ENCODE measurements at places on chromosomes 5 and 9.

DNA sequence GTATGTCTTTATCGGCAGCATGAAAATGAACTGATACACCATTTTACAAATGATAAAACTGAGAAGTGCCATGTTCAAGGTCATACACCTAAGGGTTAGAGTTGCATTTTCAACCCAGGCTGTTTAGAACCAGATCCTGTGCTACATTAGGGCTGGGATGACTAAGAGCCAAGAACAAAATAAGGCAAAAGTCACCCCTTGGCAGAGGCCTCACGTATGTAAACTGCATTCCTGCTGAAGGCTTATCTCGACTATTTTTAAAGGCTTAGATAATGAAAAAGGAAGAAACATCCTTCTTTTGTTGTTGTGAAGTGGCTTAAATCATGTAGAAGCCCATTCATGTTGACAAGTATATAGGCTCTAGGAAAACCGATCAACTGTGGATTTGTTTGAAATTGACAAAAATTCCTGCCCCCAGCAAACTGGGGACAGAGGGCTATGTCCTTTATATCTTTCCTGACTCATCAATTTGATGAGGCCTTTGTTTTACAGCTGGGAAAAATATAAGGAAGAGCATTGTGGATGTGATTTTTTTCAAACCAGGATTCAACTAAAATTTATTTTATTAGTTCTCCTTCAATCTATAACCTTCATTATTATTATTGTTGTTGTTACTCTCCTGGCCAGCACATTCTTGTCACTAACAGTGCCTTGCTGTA is 196.5 kb downstream of the SNX18 start:
- no peak for DNase-seq

DNA sequence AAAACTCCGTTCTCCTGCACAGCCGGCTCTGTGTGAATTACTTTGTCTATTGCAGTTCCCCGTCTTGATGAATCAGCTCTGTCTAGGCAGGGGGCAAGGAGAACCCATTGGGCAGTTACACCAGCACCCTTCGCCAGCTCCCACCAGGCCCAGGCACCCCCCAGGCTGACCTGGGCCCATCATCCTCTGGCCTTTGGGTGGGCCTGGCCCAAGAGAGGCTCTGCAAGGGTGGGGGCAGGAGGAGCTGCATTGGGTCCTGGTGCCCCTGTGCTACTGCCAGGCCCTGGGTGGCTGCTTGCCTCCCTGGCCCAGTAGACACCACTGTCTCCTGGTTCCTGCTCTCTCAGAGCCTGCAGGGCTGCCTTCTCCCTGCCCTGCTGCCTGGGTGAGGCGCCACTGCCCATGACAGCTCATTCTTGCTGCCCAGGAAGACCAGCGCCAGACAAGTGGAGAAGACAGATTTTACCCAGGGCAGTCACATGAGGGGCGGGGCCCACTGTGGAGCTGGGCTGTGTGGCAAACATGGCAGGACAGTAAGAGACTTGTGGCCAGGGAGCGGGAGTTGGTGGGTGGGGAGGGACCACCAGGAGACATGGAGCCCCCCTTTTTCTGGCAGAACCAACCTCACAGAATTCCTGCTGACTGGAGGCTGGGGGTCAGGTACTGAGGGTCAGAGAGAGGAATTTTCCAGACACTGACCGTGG is 67.2 kb downstream of the MRPL36 start:
- DNase-seq: no peak

DNA sequence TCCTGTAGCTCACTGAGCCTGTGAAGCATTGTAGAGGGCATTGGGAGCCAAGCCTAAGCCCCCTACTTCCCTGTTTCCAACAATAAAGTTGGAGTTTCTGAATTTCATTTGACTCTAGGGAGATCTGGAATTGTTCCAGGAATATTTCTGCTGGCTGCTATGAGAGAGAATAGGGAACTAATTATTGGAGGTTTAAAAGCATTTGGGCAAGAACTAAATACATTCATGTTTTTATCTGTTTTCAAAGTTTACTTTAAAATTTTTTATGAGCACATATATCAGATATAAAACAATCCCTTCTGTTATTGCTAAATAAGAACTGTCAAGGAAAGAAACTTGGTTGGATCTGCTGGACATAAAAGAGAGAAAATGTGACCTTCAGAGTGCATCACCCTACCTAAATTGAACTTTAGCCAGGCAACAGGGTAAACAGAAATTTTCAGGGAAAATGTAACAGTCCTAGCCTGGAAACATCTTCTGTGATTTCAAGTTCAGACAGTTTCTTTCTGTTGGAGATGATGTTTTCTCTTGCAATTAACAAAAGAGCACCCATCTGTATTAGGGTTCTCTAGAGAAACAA is 19.3 kb upstream of the LECT2 start:
- no peak for DNase-seq

DNA sequence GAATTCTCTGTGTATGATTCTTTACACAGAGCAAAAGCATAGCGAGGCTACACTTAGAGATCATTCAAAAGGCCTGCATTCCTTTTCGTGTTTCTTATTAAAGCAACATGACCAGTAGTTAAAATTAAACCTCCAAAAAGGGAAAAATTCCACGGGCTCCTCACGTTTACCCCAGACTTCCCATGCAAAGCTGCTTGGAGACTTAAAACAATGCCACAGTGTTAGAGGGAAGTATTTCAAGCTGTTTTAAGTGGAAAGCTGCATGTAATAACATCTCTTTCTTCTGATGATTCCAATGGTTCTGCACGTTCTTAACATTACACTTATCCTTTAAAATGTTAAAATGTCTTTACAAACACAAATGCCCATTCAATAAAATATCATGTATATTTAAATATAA is 405.2 kb downstream of the SEMA5A start:
- DNase-seq: no peak

DNA sequence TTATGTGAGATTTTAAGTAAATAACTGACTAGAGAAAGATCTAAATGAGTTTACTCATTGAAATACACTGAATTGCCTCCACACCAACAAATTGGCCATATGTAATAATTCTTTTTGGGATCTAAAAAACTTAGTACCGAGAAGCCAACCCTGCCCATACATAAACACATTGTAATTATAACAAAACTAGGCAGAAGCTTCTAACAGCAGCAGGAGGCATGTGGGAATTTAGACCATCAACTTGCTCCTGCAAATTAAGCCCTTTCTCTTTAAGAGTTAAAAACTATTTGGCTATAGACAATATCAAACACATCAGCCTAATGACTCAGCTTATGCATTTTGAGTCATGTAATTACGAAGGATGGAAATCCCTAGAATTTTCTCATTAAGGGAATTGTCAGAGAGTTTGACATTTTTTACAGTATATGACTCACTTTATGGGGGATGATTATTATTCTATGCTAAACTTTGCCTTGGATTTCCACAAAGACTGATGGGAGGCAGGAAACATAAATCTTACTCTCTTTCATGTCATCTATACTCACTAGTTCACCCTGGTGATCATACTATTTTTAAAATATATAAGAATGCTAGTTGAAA is 1.0 kb downstream of the IL7R start:
- DNase-seq: no peak

DNA sequence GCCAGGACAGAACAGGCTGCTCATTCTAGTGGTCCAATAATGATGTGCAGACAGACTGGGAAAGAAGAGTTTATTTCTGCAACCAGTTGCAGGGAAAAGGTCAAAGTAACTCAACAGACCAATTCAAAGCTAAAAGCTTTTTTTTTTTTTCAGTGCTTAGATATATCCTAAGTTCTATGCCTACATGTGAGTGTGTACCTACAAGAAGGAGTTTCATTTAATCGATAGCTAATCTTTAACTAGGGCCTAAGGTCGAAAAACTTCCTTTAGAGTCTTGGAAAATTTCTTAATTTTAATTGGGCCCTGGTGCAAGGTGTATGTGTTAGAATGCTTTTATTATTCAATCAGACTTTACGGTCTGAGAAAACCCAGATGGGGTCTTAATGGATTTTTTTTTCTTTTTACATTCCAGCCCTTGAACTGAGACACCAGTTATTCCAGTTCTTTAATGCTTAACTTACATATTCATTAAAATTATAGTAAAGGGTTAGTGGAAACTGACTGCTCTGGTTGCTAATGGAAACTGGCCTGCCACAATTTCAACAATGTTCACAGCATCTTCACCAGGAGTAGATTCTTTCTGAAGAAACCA is 365.3 kb downstream of the MTRR start:
- DNase-seq: no peak

- DNase-seq: peak; percentile 61
Measured at GRCh38 chr9:120928483-120929228, 2.1 kb upstream of the TRAF1 start.

DNA sequence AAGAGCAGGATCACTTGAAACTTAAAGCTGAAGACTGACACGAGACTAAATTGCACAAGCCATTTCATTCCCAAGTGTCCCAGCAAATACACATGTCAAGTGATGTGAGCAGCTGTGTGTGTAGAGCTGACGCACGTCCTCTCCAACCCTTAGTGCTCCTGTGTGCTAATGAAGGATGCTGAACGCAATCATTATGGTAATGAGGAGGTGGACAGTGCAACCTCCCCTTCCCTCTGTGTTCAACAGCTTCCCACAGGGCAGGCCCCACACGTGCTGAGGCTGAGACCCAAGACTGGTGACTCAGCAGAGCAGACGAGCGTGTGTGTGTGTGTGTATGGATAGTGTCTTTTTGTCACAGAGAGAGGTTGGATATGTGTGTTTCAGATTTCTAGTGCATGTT is 702.1 kb downstream of the SEMA5A start:
- DNase-seq: no peak

- DNase-seq: no peak
Measured at GRCh38 chr5:132270335-132270665, 12.8 kb downstream of the PDLIM4 start.

- no peak for DNase-seq
Measured at GRCh38 chr9:128078504-128079434, 10.7 kb downstream of the SLC25A25 start.

All from activated CD4-positive, alpha-beta T cell treated with anti-CD3 and anti-CD28 coated beads for 24 hours (primary cell).